ENCODE measurements at places on chromosomes 7 and 10.

- peak; percentile 65 for DNase-seq
These were observed 688.1 kb downstream of the SUGCT start for GRCh38 chr7:40822861-40823260.

DNA sequence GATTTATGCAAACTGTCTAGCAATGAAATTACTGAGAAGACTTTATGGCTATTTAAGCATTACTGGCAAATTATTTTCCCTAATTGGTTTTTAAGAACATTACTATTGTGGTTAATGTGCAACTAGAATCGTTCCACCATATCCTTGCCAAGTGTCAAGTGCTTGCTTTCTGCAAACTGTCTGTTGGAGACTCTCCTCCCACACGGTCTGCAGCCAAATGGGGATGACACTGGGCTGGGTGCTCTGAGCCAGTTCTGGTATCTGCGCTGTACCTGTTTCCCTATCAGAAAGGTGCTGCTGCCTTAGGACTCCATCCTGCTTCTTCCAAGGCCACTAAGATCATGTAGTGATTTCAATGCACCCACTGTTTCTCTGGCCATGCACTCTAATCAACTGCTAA, 110.4 kb downstream of the RAMP3 start:
- no peak for DNase-seq

- no peak for DNase-seq
These were observed 19.6 kb upstream of the AGMO start for GRCh38 chr7:15581352-15581951.

DNA sequence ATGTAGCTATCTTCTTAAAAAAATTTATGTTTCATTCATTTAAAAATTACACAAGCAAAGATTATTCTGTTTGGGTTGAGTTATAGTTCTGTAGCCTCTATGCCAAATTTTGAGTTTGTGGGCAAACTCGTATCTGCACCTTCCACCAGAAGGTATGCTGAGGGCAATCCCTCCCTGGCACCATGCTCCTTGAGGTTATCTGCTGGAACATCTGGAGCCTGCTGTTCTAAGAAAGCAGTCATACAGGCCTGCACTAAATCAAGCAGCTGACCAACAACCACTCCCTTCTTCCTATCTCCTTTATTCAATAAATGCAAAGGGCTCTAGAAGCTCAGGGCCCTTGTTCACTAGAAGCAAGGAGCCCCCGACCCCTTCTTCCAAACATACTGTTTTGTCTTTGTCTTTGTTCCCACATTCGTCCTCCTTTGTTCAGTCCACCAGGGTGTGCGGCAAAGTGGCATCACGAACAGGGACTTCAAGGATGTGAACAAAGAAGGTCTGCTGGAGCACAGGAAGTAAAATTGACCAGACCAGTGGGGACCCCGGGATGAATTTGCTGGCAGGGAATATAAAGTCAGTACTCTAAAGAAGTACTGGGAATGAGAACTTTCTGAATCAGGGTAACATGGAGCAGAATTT, 36.4 kb downstream of the OR13A1 start:
- DNase-seq: no peak

DNA sequence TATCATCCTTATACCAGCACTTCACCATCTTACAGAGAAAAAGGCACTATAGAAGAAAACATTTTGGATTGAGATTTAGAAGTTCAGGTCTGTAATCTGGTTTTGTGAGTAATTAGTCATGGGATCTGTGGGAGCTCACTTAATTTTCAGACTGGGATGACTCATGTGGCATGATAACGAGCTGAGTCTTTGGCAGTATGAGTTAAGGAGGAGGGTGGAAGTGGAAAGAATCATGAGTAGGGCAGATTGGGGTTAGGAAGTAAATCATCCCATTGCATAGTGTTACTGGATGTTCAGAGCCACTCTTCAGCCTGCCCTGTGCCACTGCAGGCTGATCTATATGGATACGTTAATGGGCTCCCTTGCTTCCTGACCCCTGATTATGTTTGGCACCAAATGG, 64.9 kb downstream of the ZNF92 start:
- DNase-seq: peak; percentile 96

DNA sequence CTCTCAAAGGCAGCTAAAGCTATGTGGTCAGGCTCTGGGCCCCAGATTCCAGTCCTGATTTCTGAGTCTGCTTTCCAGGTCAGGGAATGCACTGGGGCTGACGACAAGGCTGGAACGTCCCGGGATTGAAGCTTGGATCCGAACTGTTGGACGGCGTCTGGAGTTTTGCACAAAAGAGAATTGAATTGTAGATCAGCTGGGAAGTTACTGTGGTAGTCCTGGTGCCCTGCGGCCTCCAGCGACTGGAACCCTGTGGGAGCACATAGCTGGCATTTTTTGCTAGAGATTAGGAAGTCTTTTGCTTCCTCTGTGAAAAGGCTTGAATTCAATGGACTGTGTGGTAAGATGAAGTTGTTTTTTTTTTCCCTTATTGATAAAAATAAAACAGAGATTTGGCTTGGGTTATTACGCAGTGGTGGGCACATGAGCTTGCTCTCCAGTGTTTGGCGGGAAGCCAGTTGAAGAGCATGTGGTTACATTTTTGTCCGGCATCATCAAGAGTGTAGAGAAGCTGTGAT, at the start of gene HK1:
HK1 (plus strand) TSS at position 51 of the 518 bp plus-strand sequence.
- DNase-seq: peak; percentile 65

GRCh38 chr7:71996141-71996540, 416.0 kb downstream of the CALN1 start:
- no peak for DNase-seq

- peak; percentile 100 for DNase-seq
These were observed 61.4 kb upstream of the STEAP1B start for GRCh38 chr7:22561321-22561811.

DNA sequence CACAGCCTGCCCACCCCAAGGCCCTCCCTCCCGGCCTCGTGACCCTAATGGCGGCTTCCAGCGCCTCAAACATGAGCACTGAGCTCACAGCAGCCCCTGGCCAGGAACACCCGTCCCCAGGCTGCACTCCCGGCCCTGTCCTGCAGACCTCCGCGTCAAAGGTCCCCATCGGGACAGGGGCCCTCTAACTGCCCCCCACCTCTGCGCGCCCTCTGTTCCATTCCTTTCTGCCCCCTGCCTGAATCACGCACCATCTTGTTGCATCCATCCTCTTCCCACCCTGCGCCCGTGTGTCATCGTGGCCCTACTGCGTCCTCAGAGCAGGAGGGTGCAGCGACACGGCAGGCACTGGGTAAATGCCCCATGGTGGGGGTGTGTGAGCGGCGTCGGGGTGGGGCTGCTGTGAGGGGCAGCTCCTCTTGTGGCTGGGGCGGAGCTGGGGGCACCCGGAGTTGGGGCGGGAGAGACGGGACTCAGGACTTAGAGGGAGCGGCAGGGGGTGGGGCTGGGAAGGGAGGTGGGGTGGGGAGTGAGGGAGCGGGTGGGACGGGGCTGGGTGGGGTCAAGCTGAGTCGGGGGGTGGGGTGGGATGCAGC, 13.4 kb downstream of the SLC29A4 start:
- DNase-seq: no peak

DNA sequence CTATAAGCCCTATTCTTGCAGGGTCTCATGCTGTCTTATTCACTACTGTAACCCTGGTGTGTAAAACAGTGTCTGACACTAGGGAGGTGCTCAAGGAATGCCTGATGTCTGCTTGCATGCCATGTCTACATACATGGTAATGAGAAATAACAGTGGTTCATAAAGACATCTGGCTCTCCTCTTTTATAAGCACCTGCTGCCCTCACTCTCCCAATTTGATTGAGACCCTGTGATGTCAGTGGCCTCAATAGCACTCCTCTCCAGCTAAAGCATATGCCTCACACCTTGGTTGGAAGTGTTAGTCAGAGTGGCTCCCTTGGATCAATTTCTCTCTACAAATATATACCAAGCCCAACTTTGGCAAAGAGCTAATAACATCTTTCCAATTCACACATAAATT, 30.6 kb downstream of the ANK3 start:
- no peak for DNase-seq

DNA sequence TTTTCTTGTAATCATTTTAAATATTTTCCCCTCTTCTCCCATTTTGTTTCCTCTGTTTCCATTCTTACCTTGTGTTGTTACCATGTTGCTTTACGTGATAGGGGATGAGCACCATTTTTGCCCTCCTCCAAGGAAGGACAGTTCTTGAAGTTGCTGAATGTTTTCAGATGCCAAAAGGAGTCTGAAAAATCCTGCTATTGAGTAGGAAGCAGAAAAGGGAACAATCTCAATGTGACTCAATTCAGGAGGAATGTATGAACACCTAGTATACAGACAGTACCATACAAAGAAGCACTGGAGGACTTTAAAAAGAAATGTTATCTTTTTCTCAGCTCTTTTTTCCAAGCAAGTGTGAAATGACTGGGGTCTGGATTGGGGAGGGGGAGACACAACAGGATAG, 5.1 kb upstream of the NAMPT start:
- DNase-seq: peak; percentile 37

- DNase-seq: no peak
These were observed 29.2 kb downstream of the CALML5 start for GRCh38 chr10:5470062-5470751.

DNA sequence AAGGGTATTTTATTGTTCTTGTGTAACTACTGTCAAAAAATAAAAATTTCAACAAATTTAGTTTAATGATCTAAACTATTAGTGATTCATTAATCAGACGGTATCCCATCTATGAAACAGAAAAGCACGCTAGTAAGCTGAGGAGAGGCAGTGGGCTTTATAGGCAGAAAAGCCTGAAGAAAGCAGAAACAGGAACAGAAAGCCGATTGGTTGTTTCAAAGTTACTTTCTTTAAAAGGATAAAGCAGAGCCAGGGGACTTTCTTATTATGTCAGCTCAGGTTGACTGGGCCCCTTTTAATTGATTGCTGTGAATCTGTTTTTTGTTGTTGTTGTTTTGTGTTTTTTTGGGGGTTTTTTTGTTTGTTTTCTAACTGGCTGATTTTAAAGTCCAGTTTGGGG, 105.5 kb downstream of the TES start:
- DNase-seq: no peak

DNA sequence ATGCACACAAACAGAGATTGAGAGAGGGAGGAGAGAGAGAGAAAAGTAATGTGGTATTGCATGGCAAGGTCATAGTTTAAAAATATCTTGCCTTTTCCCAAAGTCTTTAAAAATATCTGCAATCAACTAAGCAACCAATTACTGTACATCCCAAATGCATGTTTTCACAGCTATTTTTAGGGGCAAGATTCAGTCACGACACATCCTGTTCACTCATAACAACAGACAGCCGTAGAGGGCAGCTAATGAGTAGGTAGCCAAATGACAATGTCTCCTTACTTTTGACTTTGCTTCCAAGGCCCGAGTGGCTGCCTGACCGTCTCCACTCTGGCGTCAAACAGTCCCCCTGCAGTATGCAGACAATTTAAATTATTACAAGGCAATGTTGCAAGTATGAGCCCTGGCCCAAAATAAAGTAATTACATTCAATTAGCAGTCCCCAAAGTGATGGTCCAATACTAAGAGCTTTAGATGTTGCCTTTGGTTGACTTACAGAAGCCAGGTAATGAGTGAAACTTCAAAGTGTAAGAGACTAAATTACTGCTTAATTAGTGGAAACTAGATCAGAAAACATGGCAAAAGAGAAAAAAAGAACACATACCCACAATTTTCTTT, 162.9 kb downstream of the MBL2 start:
- DNase-seq: no peak

DNA sequence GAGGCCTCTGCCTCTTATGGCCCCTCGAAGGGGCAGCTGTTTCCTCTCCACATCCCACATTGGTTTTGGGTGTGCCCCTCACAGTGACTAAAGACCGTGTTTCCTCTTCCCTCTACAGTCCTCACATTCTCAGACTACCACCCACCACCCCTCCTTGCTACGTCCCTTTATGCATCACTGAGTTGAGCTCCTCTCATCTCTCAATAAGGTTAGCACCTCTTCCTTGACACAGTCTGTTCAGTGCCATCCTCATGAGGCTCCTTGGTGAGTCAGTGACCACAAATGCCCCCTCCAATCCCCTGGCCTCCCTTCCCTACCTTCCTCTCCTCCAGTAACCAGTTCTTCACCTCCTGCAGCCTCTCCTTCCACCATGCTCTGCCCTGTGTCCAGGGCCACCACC, 239.1 kb upstream of the MYO3A start:
- DNase-seq: no peak

DNA sequence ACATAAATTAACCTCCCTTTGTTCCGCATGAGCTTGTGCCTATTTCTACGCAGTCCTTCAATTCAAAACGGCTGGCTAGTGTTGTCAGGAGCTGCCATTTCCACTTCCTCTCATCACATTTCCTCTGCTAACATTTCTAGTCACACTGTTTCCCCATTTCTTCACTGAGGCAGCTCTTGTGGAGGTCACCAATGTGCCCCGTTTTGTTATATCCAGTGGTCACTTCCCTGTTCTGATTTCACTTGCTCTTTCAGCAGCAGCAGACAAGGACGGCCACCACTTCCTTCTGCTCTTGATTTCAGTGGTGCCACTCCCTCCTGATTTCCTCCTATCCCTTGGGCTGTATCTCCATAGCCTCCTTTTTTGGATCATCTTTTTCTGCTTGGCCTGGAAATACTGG, 64.8 kb upstream of the SEC61G start:
- no peak for DNase-seq

DNA sequence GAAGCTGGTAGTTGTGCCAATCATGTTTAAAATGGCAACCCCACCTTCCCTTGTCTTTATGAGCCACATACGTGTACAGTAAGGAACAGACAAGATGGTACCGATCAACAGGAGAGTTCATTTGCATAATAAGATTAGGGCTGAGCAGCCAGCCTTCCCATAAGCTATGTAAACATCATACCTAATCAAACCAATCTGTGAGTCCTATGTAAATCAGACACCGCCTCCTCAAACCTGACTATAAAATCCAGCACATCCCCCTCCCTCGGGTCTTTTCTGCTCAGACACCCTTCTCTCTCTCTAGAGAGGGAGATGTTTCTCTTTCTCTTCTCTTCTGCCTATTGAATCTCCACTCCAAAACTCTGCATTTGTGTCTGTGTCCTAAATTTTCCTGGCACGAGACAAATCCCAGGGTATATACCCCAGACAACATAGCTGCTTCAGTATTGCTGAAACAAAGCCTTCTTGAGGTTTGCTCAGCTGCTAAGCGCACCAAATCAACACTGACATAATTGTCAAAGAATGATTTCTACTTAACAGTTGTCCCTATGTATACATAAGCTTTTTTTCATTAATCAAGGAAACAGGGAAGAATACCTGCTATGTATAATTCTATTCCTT, 279.2 kb downstream of the THSD7A start:
- no peak for DNase-seq

Data from astrocyte (in vitro differentiated cells and primary cell).